ENCODE measurements at places on chromosomes 2 and 18.

DNA sequence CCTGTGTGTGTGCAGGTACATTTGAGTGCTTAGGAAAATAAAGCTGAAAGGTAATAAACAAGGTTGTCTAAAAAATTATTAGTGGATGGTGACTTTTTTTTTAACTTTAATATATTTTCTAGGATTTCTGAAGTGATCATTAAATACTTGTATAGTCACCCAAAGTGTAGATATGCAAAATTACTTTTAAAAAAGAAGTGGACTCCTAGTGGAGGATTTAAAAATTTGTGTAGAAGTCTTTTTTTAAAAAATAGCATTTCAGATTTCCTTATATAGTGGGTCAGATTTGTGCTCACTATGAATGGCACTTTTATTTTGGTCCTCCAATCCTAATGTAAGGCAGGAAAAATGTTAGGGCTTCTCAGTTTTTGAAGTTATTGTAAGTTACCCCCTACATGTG, 3.9 kb downstream of the GORASP2 start:
- no peak for DNase-seq

DNA sequence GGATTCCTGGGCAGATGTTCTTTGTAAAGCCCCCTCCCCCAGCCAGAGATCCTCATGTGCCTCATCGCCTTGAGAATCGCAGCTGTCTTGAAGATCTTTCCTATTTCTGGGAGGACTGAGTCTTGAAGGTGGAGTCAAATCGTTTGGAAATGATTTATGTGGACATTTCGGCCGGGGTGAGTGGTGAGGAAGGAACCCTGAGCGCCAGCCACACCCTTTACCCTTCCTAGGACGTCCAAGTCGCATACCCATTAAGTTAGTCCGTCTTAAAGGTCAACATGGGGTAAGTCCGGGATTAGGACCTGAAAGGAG, 84.9 kb upstream of the ZCCHC2 start:
- no peak for DNase-seq

DNA sequence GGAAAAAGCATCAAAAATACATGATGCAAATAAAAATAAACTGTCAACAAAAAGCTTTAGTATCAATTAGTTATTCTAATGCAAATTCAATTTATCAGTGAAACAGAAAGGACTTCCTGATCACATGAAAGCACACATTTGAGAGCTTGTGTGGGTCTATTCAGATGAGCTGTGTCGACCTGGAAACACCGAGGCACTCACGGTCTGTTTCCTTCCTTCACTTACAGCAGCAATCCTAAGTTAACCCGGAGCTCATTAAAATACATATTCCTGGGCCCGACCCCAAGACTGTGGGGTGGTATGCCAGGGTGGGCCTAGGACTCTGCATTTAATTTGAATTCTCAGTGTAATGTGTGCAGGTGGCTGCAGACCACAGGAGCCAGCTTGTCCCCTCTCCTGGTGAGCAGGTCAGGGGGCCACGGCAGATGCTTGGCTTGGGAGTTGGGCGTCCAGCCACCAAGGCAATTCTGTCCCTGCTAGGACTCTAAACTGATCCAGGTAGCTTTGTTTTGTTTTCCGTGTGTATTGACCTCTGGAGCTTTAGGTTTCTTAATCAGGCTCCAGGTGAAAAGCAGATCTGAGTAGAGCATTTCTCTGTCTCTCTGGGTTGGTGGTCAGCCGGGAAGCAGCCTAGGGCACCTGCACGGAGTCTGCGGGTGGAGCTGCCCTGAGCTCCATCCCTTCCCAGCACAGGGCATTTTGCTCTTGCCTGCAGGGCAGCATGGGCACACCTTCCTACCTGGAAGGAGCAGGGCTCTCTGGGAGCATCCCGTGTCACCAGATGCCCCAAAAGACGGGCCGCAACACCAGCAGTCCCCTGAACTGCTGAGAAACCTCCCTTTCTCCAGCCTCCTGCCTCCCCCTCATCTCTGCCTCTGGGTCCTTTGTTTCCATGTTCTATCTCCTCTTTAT, 9.0 kb downstream of the MBP start:
- DNase-seq, result no peak

GRCh38 chr2:215451012-215451756, 15.3 kb upstream of the FN1 start:
- DNase-seq, result no peak

GRCh38 chr2:48016225-48017019, 110.1 kb upstream of the FBXO11 start:
- peak; percentile 76 for DNase-seq

DNA sequence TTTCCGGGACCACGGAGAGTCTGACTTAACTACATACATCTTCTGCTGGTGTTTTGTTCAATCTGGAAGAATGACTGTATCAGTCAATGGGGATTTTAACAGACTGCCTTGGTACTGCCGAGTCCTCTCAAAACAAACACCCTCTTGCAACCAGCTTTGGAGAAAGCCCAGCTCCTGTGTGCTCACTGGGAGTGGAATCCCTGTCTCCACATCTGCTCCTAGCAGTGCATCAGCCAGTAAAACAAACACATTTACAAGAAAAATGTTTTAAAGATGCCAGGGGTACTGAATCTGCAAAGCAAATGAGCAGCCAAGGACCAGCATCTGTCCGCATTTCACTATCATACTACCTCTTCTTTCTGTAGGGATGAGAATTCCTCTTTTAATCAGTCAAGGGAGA, 23.1 kb downstream of the ICOS start:
- no peak for DNase-seq
